ENCODE measurements at places on chromosomes 6 and 20.

- no peak for DNase-seq
Measured at GRCh38 chr20:4805663-4806449, 84.1 kb downstream of the PRND start.

- no peak for DNase-seq
Measured at GRCh38 chr20:9110365-9110764, 41.5 kb downstream of the PLCB4 start.

DNA sequence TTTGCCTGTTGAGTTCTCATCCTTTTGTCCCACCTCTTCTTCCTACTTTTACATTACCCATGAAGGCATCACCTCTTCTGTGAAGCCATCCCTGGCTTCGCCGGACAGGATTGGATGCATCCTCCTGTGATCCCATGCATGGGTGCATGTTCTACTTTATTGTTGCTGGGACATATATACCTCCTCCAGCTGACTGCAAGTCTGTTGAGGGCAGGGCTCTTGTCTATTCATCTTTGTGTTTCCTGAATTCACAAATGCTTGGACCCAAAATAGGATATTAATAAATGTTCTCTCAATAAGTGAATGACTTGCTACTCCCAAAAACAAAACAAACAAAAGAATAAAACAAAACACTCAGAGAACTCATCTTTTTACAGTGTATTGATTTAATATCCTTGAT is 5.1 kb downstream of the MYB start:
- no peak for DNase-seq

DNA sequence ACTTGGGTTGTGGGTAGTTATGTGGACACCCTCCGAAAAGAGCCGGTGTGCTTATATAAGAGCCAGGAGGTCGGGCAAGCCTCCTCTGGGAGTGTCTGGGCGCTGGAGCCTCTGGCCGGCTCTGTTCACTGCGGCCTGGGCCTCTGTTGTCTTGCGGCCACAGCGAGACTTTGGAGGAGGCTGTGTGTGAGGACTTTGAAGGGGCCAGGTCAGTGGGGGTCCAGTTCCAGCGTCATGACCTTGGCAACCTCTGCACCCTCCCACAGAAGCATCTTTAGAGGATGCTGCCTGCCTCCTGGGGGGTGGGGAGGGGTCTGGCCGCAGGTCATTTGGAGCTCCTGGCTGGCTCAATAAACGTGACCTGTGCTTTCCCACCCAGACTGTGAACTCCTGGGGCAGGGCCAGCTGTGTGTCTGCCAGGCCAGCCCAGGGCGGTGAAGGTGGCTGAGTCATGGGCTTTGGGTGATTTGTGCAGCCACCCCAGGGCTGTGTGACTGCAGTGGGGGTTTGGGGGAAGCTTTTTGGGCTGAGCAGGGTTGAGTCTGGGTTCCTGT is 1.2 kb downstream of the TCEA2 start:
- DNase-seq = no peak

GRCh38 chr6:138539876-138540275 is 40.6 kb upstream of the NHSL1 start:
- DNase-seq = no peak

DNA sequence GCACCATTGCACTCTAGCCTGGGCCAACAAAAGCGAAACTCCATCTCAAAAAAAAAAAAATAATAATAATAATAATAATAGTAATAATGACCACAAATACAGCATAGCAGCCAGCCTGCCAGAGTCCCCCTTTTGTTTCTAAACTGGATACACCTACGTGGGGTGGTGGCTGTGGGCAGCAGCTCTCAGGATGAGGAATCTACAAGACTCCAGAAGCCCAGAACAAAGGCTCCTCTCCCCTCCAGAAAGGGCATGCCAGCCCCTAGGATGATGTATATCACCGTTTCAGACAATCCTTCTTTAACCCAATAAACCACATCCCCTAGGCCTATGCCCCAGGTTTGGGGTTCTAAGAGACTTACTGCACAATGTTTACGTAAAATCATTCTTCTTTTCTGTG is 155.9 kb downstream of the QRSL1 start:
- DNase-seq = no peak

GRCh38 chr6:71468038-71468437 is 179.4 kb downstream of the OGFRL1 start:
- DNase-seq = no peak

All from thoracic aorta (tissue), 2 donors.